Activated CD4-positive, alpha-beta T cell treated with anti-CD3 and anti-CD28 coated beads, Interleukin-2, amount 10 ng/mL, durations not matched to agents 7 days and 5 days (primary cell): ENCODE measurements at places on chromosomes 6 and 20. TPM values are rescaled to one million over a fixed set of nuclear protein-coding genes. Genes with fewer than 3 reads are reported as not detected.

ZBTB46 gene
- not detected for total RNA-seq

RTN4IP1 gene
- 6.3 TPM for total RNA-seq

GLP1R gene
- total RNA-seq: not detected

GSTA2 gene
- total RNA-seq: not detected

C6orf132 gene
- total RNA-seq: 0.02 TPM

LAMA5 gene
- 0.67 TPM for total RNA-seq

PHACTR3 gene
- not detected for total RNA-seq

KIF6 gene
- not detected for total RNA-seq

LST1 gene
- 36.8 TPM for total RNA-seq

SMPDL3A gene
- total RNA-seq: not detected

C20orf204 gene
- 4.8 TPM for total RNA-seq

POPDC3 gene
- not detected for total RNA-seq

TSPO2 gene
- total RNA-seq: not detected

PTCHD4 gene
- total RNA-seq: not detected

MTFR2 gene
- total RNA-seq: 26.3 TPM

WFDC10B gene
- total RNA-seq: not detected

LIN28B gene
- not detected for total RNA-seq

MCCD1 gene
- total RNA-seq: not detected

KCNK17 gene
- not detected for total RNA-seq

ATP9A gene
- 0.50 TPM for total RNA-seq

ELOVL4 gene
- 1.1 TPM for total RNA-seq

CD109 gene
- 10.8 TPM for total RNA-seq

SIM1 gene
- not detected for total RNA-seq

LGSN gene
- not detected for total RNA-seq

SLC26A8 gene
- not detected for total RNA-seq

PSORS1C2 gene
- not detected for total RNA-seq

RCAN2 gene
- 0.57 TPM for total RNA-seq

CRYBG1 gene
- 46.8 TPM for total RNA-seq

CYP21A2 gene
- not detected for total RNA-seq

BEND6 gene
- not detected for total RNA-seq

GPLD1 gene
- 0.15 TPM for total RNA-seq

LRRN4 gene
- total RNA-seq: not detected

FLOT1 gene
- 213 TPM for total RNA-seq

C20orf96 gene
- total RNA-seq: 8.2 TPM

ZNF391 gene
- 3.2 TPM for total RNA-seq

LY6G6D gene
- total RNA-seq: not detected

TTBK1 gene
- 0.07 TPM for total RNA-seq

SLC4A11 gene
- 0.50 TPM for total RNA-seq

CLVS2 gene
- total RNA-seq: not detected

NR2E1 gene
- not detected for total RNA-seq

SYCP2 gene
- total RNA-seq: 9.1 TPM

BMP6 gene
- total RNA-seq: not detected

RIMS1 gene
- not detected for total RNA-seq

MARCKS gene
- total RNA-seq: 0.04 TPM

CFB gene
- not detected for total RNA-seq

GGTLC1 gene
- not detected for total RNA-seq

VWA7 gene
- total RNA-seq: 5.4 TPM

TTK gene
- total RNA-seq: 52.5 TPM

CTSA gene
- total RNA-seq: 64.9 TPM

TFEB gene
- 9.7 TPM for total RNA-seq

NNAT gene
- not detected for total RNA-seq
